ENCODE measurements at places on chromosomes 3 and 15. TPM values are rescaled to one million over a fixed set of nuclear protein-coding genes. Genes with fewer than 3 reads are reported as not detected.

Gene CDAN1
- total RNA-seq: 9.1 TPM

Gene C3orf85
- not detected for total RNA-seq

Gene TJP1
- total RNA-seq: 56.1 TPM

Gene CPLX3
- total RNA-seq: 0.48 TPM

Gene CMC1
- total RNA-seq: 20.9 TPM

Gene PRSS50
- not detected for total RNA-seq

Gene TGM4
- total RNA-seq: not detected

Measured in epithelial cell of alveolus of lung (primary cell).